ENCODE measurements at places on chromosomes 1 and 21.

GRCh38 chr1:58885998-58886397 is 102.2 kb upstream of the JUN start:
- no peak for DNase-seq

GRCh38 chr1:222994511-222995235 is 148.4 kb downstream of the TLR5 start:
- DNase-seq: no peak

DNA sequence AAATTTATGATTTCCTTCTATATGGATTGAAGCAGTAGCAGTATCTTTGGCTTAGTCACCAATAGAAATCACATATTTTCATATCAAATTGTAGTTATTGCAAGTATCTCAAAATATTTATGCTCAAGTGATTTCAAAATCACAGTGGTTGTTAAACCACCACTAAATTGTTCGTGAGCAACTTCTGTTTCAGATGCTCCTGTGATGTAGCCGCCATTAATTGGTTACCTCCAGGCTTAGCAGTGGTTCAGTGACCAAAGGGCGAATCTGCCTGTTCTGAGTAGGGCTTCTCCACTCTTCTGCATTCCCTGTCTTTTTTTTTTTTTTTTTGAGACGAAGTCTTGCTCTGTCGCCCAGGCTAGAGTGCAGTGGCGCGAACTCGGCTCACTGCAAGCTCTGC is 1.9 kb upstream of the CNKSR1 start:
- DNase-seq: no peak

- no peak for DNase-seq
Observed at GRCh38 chr1:24126672-24127023, 14.7 kb upstream of the MYOM3 start.

- no peak for DNase-seq
Observed at GRCh38 chr21:44391345-44392091, 38.1 kb downstream of the TRPM2 start.

DNA sequence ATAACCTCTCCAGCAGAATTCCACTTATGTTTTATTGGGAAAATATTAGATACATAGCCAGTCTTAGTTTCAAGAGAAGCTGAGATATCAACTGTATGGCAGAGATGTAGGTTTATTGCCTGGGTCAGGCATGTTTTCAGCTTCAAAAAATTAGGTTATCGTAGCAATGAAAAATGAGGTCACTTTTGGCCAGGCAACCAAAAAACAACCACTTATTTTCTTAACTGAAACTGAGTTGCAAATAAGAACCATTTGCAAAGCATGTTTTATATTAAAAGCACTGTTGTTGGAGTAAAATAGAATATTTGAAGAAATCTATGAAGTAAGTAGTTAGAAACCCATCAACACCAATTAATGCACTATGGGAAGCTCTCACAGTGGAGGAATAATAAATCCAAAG is 5.5 kb upstream of the OR6Y1 start:
- no peak for DNase-seq

GRCh38 chr1:114109981-114110380 is 43.7 kb downstream of the SYT6 start:
- DNase-seq: no peak

- peak; percentile 21 for DNase-seq
Observed at GRCh38 chr1:224761245-224761644, 145.1 kb downstream of the CNIH3 start.

- peak; percentile 24 for DNase-seq
Observed at GRCh38 chr1:49187056-49187455, 410.4 kb upstream of the BEND5 start.

GRCh38 chr1:68745451-68745850 is 248.6 kb upstream of the DEPDC1 start:
- no peak for DNase-seq

DNA sequence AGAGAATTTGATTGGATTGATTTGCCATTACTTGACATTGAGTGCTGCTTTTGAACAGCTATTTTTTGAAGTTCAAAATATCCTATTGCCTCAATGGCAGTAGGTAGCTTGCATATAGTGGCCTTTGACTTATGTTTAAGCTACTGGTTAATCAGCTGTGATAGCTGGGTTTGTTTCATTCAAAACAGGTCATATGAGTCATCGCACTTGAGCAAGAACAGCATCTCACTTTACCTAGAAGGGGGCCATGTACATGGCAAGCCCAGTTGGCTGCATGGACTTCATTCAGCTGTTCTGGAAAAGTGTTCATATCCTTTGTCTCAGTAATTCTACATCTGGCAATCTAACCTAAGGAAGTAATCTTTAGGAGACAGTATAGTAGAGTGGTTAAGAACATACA is 29.0 kb upstream of the ARID1A start:
- no peak for DNase-seq

DNA sequence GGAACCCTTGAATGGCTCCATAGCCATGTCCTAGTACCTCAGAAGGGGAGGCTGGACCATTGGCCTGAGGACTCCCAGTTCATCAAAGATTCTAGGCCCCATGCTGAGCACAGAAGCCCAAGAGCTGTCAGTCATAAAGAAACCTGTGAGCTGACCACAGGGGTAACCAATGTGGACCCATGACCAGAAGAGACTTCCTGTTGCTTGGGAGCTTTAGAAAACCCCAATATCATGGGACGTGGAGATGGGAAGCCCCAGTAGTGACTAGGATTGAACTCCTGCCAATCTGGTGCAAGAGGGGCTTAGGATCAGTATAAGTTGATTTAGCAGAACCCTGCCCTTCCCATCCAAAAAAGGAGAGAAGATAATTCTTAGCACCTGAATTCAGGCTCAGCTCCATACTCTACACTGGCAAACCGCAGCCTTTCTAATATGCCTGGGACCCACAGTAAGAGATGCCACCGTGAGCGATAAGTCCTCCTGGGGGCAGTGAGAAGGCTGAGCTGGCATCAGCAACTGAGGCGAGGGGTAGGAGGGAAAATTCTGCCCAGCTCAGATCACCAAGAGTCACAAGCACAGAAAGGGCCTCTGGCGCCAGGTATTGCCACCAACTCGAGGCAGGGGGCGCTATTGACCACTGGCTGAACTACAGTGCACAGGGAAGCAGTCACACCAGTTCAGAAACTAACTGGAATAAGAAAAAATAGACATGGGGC is 108.9 kb downstream of the CAPN8 start:
- no peak for DNase-seq

DNA sequence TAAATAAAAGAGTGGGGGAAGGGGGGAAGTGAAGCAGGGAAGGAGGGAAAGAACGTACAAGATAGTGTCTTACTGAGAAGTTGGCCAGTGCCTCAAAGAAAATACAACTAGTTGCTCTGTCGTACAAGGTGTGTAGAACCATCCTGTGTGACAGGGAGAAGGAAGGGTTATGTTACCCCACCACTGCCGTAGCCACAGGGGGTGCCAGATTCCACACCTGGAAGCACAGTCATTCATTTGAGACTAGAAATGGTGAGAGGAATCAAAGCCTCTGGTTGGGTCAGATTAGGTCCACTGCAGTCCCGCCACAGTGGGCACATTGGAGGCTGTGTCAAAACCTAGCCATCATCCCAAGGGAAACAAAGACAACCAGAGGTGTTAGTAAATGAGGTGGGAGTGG is 2.7 kb upstream of the ERI3 start:
- DNase-seq: no peak

DNA sequence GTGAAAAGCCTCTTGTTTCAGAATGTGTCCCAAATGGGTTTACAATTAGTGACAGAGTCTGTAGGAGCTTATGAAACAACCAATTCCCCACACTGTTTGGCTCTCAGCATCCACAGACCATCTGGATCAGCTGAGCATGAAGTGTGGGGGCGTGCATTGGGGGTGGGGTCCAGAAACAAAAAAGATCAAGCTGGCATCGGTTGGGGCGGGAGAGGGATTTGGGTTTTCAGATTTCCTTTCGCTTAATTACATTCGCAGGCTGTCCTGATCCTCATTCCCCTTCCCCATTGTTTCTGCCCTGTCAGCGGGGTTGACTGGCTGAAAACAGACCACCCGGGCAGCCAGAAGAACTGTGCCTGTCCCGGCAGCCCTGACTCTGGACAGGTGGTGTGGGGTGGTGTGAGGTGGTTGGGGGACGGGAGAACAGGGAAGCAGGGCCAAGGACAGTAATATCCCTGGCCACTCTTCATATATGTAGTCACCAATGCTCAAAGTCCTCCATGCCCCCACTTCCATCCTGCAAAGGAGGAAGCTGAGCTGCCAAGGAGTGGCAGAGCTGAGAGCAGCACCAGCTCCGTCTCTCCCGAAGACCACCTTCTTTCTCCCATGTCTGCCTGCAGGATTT is 92.0 kb downstream of the IER5 start:
- no peak for DNase-seq

DNA sequence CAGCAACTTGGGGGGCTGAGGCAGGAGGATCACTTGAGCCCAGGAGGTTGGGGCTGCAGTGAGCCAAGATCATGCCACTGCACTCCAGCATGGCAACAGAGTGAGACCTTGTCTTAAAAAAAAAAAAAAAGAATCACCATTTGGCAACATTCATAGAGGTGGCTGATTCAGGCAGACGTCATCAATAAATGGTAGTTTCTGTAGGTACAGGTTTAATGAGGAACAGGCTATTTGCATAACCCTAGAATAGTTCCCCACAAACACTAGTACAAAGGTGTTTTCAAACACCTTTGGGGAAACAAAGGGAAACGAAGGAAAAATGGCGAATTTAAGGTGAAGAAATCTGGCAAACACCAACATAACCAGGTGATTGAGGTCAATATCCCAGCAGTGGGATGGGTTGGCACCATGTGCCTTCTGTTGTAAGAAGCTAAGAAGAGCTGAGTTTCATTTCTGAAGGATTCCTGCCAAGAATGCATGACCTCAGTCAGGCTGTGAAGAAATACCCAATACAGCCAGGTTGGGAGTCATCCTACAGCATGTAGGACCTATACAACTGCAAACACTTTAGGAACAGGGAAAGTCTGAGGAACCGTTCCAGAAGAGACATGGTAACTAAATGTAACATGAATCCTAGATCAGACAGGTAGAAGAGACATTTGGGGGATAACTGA is 5.6 kb downstream of the LPAR3 start:
- no peak for DNase-seq

GRCh38 chr1:231443363-231443762 is 21.3 kb upstream of the EGLN1 start:
- DNase-seq: no peak

DNA sequence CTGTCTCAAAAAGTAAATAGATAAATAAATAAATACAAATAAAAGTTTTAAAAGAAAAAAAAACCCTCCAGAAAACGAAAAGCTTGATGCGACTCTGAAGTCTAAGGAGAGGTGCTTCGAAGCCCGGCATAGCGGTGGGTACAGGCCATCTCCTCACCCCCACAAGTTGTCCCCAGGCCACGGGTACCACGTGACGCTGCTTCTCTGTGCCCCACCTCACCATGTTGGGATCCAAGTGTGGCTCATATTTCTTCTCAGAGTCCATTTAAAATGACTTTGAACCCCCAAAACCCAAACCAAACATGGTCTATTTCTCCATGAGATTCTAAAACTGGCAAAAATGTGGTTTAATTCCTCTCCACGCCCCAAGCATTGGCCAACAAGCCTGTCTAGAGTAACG is 32.9 kb upstream of the ZC3H12A start:
- DNase-seq: no peak

DNA sequence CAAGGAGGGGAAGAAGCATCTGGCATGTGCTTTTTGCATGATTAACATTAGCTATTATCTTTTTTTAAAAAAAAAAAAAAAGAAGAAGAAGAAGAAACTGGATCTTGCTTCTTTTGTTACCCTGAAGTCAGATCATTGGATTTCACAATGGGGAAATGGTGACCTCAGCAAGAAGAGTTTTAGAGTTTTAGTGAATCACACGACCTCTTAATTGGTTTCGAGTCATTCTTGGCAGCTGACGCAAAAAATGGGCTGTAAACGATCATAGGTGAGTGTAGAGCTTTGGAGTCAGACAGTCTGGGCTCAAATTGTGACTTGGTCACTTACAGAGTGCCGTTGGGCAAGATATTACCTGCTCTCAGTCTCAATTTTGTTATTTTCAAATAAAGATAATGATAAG is 33.3 kb upstream of the PGBD5 start:
- no peak for DNase-seq

DNA sequence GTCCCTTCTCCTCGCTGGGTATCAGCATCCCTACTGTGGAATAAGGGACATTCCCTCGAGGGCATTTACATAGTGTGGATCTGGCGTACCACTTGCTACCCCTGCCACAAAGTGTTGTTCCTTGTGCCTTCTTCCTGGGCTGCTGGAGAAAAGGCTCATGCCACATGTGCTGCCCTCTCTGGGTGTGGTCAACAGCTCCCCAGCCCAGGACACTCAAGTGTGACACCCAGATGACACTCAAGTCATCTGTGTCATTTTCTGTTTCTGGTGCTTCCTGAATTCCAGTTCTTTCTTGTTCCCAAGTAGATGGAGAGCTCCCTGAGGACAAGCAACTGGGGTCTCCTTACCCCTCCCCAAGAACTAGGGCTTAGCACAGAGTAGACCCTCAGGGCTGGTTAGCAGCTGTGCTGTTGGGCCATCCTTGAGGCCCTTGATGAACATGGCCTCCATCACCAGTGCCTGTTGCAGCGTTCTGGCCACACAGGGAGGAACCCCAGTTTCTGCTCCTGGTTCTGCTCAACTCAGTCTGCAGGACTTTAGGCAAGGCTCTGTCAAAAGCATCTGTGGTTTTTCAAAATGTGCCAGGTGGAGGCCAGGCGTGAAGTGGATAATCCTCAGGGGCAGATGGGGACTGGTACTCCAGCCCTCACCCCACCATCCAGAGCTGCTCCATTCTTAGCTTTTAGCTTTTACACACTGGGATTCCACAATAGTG is 49.0 kb upstream of the CLIC4 start:
- no peak for DNase-seq

- no peak for DNase-seq
Observed at GRCh38 chr1:167095368-167095767, 1.5 kb downstream of the STYXL2 start.

GRCh38 chr1:80278936-80279335 is 1272.4 kb upstream of the ADGRL4 start:
- DNase-seq: no peak

GRCh38 chr1:236397173-236397759 is 3.2 kb downstream of the EDARADD start:
- DNase-seq: no peak

DNA sequence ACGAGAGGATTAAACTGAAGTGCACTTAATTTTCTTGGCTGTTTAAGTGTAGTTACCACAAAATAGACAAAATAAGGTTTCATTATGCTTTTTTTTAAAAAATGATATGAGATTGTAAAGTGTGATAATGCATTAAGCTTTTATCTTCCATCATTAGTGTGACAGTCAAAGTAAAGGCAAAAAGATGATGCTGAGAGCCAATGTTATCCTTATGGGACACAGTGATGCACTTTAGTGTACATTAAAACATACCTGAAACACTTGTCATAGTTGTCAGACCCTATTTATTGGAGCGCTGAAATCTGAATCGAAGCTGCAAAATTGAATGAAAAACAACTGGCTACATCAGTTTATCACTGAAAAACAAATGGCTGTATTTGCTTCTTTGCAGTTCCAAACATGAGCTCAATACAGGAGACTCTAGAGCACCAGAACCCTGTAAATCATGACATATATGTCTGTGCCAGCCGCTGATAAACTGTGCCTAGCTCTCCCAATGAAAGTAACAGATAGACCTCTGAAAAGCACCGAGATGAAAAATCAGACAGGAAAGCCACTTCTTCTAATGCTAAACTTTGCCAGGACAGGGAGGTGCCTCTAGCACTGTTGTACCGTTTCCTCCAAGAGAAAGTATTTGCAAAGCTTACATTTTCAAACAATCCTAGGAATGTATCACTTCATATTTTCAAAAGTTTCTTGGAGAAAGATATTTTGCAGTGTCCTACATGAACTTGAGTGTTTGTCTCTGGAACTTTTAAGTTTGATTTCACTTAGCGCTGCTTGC is 120.7 kb upstream of the TMPRSS15 start:
- DNase-seq: no peak

GRCh38 chr1:41546833-41547135 is 62.3 kb upstream of the EDN2 start:
- DNase-seq: no peak

GRCh38 chr1:182888736-182889531 is 49.8 kb downstream of the DHX9 start:
- no peak for DNase-seq

Data from putamen (tissue), 1 donor.